NCI-H1092 (cell line): ENCODE measurements at places on chromosomes 1 and 21.
A peak's percentile ranks its signal among the peaks of the same experiment; 100 is the strongest.

GRCh38 chr1:37482796-37483744 lies 8.7 kb downstream of the ZC3H12A start:
- DNase-seq = no peak

DNA sequence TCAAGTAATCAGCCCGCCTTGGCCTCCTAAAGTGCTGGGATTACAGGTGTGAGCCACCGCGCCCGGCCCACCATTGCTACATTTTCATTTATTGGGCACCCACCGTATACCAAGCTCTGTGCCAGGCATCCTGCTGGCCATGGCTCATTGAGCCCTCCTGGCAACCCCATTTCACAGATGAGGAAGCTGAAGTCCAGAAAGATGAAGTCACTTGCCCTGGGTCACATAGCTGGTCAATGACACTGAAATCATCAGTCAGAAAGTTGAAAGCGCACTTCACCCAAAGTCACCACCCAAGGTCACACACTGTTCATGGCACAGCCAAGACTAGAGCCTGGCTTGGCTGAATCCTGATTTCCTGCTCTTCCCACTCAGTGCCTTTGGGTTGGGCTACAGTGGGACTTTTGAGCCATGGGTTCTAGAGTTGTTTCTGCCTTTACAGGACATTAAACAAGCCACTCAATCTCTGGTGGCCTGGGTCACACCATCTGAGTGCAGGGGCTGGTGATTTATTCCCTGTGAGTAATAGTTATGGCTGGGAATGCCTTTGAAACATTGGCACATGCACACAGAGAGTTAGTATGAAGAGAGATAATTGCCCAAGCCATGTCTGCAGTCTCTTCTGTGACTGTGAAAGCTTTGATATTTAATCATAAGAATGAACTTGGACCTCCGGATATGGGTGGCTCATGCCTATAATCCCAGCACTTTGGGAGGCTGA lies 16.0 kb upstream of the ARHGEF10L start:
- DNase-seq = no peak

DNA sequence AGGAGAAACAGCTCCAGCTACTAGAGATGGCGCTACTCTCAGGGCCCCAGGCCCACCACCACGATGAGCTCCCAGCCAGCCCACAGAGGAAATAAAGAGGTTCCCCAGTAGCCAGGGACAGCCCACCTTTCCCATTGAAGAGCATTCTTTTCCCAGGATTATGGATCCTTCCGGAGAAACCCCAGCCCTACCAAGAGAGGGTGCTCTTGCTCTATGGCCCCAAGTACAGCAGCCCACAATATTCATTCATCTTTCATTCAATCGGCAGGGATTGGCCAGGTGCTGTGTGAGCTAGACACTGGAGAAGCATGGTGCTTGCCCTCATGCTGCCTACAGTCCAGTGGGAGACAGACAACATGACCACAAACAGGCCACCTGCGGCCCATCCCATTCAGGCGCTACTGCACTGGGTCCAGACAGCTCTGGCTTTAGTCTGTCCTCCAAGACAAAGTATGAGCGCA lies 29.9 kb downstream of the PMVK start:
- no peak for DNase-seq

DNA sequence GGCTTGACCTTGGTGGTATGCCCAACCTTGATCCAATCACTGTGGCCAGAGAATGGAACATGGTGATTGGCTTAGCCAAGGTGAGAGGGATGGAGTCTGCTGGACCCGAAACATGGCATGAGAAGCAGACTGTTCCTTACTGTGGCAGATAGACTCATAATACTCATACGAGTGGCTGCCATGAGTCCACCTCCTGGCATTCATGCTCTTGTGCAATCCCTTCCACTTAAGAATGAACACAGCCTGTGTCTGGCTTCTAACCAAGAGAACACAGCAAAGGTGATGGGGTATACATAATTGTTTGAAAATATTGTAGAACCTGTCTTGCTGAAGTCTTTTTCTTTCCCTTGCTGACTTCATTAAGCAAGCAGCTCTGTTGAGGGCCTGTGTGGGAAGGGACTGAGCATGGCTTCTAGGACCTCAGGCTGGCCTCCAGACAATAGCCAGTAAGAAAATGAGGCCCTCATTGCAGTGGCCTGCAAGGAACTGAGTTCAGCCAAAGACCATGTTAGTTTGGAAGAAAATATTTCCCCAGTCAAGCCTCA lies 85.9 kb downstream of the ZNF281 start:
- no peak for DNase-seq

DNA sequence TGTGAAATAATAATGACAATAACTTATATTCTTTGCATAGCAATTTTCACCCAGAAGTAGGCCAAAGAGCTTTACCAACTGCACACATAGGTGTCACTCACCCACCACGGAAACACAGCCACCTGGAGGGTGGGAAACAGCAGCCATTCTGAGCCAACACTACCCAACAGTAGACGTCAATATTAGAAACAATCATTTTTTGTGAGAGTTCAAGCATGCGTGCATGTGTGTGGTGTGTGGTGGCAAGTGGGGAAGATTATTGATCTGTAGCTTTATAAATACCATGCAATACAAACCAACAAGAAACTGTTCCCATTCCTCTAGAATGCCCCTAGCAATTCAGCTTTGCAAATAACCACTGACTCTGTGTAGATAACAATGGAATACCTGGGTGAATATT lies 19.1 kb downstream of the PROX1 start:
- no peak for DNase-seq

DNA sequence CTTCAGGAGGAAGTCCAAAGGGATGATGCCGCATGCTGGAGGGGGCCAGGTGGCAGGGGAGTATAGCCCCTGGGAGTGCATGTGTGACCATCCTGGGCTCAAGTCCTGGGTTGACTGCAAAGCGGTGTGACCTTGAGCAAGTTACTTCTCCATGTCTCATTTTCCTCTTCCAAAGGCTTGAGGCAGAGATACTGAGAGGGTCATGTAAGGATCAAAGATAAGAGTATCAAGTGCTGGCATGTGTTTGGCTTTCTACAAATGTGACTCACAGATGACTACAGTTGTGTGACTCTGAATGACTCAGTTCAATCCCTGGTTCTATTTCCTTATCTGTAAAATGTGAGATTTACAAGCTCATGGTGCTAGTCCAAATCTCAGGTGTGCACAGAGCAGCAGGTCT lies 26.1 kb downstream of the PROK1 start:
- no peak for DNase-seq

DNA sequence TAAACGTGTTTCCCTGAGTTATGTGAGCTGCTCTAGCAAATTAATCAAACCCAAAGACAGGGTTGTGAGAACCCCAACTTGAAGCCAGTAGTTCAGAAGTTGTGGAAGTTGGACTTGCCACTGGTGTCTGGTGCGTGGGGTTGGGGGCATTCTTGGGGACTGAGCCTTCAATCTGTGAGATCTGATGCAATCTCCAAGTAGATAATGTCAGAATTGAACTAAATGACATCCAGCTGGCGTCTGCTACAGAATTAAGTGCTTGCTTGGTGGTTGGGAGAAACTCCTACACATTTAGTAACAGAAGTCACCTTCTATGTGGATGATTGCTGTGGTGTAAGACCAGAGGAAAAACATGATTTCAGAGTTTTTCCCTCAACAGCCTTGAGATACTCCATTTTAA lies 207.4 kb downstream of the FGGY start:
- DNase-seq = no peak

- no peak for DNase-seq
These were observed 3.8 kb downstream of the HMGB4 start for GRCh38 chr1:33867684-33868083.

DNA sequence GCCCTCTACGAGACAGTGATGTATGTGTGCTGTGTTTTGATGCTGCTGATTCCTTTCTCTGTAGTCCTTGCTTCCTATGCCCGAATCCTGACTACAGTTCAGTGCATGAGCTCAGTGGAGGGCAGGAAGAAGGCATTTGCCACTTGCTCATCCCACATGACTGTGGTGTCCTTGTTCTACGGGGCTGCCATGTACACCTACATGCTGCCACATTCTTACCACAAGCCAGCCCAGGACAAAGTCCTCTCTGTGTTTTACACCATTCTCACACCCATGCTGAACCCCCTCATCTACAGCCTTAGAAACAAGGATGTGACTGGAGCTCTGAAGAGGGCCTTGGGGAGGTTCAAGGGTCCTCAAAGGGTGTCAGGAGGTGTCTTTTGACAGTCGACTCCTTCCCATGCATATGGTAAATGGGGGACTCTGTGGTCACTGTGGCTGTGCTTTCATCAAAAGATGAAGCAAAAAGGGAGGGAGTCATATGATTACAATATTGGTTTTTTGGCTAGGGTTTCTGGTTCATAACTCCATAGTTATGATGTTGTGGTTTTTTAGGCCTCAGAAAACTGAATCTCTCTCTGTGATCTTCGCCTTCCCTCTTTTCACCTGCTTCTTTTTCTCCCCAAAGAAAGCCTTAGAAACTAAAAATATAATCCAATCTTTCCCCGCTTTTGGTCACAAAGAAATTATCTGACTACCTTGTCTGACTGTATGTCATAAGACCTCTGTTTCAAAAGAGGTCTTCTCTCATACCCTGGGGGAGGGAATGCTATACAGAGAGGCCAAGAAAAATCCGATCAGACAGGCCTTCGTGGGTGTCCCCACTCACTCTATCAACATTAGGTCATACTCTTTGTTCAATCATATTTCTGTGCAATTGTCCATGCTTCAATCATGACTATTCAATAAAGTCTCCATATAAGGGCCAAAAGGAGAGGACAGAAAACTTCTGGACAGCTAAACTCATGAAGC lies 4.2 kb downstream of the OR2T1 start:
- no peak for DNase-seq

DNA sequence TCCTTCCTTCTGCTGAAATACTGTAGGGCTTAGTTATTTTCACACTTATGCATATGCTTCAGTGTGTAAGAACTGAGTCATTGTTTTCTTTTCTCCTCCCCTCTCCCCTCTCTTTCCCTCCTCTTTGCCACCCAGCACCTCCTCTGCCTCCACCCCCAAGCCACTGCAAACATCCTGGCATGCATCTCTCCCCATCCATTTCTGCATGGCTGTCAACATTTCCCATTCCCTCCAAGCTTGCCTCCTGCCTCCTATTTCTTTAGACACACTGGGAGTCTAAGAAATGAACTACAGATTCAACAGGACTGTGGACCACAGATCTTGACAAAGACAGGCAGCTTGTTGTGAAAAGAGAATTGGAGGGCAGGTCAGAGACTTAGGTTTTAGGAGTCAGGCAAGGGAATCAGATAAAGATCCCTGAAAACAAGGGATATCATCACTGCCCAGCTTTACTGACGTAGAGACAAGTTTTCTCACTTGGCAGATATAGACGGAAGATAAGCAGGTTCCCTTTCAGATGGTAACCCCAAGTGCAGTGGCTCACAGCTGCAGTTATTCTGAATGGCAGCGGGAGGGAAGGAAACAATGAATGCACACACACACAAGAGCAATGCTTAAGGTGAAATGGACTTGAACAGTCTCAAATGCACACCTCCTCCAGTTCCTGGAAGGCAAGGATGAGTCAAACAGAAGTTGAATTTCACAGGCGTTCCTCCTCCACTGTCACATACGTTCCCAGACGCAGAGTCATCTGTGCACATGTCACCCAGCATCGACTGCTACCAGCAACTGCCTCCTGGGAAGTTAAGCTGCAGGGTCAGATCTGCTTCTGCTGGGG lies 56.1 kb downstream of the HIVEP3 start:
- DNase-seq = no peak

DNA sequence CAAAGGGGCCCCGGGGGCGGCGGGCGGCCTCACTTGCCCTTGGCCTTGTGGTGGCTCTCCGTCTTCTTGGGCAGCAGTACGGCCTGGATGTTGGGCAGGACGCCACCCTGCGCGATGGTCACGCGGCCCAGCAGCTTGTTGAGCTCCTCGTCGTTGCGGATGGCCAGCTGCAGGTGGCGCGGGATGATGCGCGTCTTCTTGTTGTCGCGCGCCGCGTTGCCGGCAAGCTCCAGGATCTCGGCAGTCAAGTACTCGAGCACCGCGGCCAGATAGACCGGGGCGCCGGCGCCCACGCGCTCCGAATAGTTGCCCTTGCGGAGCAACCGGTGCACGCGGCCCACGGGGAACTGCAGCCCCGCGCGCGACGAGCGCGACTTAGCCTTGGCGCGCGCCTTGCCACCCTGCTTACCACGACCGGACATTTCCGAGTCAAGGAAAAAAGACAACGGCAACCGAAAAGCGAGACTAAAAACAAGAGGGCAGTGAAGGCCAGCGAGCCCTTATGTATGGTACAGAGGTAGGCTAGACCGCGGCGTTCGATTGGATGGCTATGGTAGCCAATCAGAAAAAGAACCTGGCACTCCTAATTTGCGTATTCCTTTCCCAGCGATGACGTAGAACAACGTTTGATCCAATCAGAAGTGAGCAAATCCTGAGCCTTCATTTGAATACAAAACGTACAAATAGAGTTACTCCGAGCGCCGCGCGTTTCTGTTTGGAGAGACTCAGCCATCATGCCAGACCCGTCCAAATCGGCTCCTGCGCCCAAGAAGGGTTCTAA lies 29.6 kb upstream of the RNF187 start:
- DNase-seq = peak; percentile 99

GRCh38 chr1:226568077-226568831 lies 19.7 kb downstream of the STUM start:
- DNase-seq = no peak

DNA sequence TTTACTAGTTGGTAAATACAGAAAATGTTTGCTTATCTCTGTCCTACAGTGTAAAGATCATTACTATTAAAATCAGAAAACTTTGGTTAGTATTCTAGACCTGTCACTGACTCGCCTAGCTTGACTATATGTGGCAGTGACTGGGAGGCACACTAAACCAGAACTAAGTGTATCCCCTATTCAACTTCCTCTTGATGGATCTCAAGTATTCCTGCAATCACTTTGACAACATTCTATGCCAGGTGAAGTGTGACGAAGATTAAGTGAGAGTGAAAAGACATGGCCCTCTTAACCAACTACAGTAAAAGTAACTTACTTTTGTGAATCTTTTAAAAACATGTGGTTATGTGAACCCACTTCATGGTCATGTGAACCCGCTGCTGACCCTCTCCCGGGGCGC lies 223.0 kb upstream of the ADAMTS5 start:
- DNase-seq = no peak

- DNase-seq = no peak
These were observed 1.4 kb upstream of the MDM4 start for GRCh38 chr1:204514828-204515227.

- DNase-seq = no peak
These were observed 3.7 kb downstream of the PTPN14 start for GRCh38 chr1:214547747-214548146.

GRCh38 chr21:38359090-38359489 lies 102.3 kb downstream of the KCNJ15 start:
- no peak for DNase-seq

GRCh38 chr1:22416555-22417454 lies 34.8 kb upstream of the ZBTB40 start:
- peak; percentile 78 for DNase-seq

- DNase-seq = no peak
These were observed 33.7 kb downstream of the CTTNBP2NL start for GRCh38 chr1:112429749-112430148.

DNA sequence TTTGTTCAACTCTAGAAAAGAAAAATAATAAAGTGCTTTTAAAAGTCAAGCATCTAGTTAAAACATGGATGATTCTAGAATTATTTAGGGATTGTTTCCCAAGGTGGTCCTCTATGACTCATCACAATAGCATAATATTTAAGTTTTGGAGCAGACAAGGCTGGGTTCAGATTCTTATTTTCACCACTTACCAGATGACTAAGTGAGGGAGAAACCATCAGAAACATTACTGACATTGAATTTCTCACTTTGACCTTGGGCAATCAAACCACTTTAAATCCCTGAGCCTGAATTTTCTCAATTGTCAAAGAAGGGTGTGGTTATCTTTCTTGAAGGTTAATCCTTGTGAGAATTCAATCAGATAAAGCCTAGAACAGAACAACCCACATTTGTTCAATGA lies 102.5 kb upstream of the PTGFR start:
- no peak for DNase-seq

- no peak for DNase-seq
These were observed 510.1 kb upstream of the CXADR start for GRCh38 chr21:17002594-17003257.
